Retina (tissue), 1 donor: ENCODE measurements at places on chromosomes 3 and 15.

GRCh38 chr3:169668072-169668956 lies 4.8 kb upstream of the MECOM start:
- peak; percentile 85 for DNase-seq

DNA sequence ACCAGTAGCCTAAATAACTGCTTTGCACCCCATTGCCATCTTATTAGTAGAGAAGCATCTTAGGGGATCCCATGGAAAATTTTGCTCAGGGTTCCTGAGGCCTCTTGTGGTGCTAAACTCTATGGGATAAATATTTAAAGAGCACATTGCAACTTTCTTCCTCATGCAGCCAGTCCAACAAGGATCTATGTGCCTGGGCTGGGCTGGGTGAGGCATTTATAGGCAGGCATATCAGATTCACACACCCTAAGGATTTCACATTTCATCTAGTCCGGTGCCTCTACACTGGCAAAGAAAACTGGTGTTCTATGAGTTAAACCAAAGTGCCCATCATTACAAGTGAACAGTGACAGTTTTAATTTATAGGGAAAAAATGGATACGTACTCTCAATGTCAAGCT lies 512.3 kb downstream of the EDEM1 start:
- DNase-seq = no peak

DNA sequence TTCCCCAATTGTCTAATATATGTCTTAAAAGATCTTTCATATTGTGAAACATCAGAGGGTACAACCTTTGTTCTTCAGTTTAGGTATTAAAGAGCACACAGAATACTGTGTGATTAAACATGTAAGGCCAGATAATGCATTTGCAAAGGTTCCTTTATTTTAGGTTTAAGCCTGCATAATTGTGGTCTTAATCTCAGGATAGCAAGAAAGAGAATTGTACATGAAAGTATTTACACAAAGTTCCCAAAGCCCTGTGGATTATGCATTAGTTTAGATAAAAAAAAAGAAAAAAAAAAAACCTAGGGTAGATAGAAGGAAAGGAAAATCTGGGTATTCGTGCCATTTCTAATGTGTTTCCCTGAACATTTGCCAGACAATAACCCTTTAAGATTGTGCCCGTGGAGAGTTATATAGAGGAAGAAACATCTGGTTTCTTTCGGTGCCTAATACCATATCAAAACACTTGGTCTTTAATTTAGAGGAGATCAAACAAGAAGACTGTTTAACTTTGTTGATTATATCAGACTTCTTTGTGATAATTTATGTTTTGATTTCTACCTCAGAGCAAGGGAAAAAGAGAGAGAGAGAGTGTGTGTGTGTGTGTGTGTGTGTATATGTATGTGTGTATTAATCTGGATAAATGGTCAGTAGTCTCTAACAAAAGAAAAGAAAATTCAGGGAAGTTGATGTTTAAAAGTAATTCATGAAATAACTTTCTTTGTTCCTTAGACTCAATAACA lies 139.6 kb upstream of the CGNL1 start:
- no peak for DNase-seq

DNA sequence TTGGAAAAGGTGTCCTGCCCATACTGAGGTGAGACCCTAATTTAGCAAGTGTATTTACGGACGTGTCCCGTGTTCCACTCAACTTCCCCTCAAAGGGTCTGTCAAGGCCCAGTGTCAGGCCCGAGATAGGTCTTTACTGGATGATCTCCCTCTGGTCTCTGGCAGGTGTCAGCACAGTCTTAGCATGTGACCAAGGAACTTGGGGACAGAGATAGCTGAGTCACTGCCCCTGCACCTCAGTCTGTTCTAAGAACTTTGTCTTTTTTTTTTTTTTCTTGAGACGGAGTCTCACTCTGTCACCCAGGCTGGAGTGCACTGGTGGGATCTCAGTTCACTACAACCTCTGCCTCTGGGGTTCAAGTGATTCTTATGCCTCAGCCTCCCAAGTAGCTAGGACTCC lies 32.1 kb upstream of the ALPK3 start:
- DNase-seq = no peak

DNA sequence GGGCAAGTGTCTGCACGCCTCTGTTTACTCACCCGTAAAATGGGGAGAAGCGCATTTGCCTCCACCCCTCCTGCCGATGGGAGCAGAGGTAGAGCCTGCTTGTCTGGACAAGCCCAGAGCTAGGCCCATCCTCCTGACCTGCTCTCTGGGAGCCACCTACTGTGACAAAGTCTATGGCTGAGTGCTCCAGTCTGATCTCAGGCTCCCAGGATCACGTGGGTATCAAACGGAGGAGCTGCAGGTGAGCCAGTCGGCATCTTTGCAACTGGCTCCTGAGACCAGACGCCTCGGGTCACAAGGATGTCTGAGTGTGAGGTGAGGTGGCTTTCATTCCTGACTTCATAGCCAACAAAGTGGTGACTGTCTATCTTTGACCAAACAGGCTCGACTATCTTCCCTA lies 2.1 kb upstream of the ALDH1A3 start:
- DNase-seq = no peak

DNA sequence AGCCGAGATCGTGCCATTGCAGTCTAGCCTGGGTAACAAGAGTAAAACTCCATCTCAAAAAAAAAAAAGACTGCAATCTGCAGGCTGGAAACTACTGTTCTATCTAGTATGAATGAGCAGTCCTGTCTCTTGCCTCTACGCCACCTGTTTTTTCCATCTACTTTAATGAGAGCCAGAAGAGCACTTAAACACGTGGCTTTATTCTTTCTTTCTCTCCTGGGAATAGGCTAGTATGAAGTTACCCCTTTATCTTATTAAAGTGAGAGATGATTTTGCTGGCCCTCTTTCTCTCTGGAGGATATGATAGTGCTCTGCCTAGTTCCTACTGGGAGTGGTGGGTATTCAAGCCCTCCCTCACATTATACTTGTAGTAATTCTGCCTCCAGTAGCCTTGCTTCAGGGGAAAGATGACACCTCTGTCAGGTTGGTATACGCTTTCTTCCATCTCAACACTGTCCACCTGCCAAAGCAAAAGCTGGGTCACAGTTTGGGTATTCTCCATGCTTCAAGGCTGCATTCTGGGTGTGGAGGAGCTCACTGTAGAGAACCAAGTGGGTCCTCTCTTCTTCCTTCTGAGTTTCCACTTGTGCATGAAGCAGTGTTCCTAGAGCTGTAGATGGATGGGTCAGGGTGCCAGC lies 17.8 kb downstream of the MAPKBP1 start:
- DNase-seq = no peak

- peak; percentile 9 for DNase-seq
Observed at GRCh38 chr3:152769523-152769922, 65.4 kb upstream of the P2RY1 start.

DNA sequence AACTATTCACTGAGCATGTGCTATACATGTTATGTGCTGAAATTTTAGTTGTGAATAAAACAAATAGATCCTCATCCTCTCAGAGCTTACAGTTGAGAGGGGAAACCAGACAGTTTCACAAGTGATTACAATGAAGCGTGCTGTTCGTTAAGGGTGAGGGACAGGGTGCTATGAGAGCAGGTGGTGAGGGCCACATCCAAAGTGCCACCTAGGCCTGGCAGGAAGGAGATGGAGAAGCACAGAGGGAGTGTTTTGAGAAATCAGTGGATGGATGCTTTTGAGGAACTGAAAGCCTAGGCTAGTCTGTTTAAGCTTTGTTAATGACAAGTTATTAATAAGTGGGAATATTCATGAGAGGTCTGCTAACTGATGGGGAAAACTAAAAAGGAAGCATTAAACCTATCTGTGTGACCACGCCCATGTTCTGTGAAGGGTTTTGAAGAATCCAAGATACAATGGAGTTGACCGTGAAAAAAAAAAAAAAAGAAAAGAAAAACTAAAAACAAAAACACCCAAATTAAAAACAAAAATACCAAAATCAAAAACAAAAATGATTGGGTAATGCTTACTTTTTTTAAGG lies 7.3 kb downstream of the MCTP2 start:
- DNase-seq = no peak

GRCh38 chr3:132652640-132653270 lies 6.9 kb downstream of the ACAD11 start:
- no peak for DNase-seq

DNA sequence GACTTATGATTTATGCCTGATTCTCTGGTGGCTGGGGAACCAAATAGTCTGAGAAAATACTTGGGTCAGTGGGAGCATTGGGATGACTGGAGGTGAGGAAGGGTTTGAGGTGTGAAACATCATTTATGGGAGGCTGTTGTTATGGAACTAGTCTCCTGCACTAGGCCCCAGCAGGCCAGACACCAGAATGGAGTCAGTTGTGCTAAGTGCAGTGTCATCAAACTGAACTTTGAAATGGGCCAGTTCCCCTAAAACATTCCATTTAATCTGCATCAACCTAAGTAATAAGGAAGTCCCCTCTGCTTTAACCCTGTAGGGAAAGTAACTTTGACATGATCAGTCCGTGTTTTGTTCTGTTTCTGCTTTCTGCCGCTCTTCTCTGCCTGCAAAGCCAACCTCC lies 44.9 kb upstream of the KLHL25 start:
- no peak for DNase-seq

- no peak for DNase-seq
Observed at GRCh38 chr15:44616974-44617373, 46.5 kb downstream of the SPG11 start.

GRCh38 chr3:32508711-32509110 lies 6.1 kb upstream of the CMTM6 start:
- no peak for DNase-seq

- DNase-seq = peak; percentile 63
Observed at GRCh38 chr15:99925661-99926461, 192.6 kb upstream of the LYSMD4 start.

GRCh38 chr3:134235577-134236076 lies 15.0 kb downstream of the RYK start:
- no peak for DNase-seq

DNA sequence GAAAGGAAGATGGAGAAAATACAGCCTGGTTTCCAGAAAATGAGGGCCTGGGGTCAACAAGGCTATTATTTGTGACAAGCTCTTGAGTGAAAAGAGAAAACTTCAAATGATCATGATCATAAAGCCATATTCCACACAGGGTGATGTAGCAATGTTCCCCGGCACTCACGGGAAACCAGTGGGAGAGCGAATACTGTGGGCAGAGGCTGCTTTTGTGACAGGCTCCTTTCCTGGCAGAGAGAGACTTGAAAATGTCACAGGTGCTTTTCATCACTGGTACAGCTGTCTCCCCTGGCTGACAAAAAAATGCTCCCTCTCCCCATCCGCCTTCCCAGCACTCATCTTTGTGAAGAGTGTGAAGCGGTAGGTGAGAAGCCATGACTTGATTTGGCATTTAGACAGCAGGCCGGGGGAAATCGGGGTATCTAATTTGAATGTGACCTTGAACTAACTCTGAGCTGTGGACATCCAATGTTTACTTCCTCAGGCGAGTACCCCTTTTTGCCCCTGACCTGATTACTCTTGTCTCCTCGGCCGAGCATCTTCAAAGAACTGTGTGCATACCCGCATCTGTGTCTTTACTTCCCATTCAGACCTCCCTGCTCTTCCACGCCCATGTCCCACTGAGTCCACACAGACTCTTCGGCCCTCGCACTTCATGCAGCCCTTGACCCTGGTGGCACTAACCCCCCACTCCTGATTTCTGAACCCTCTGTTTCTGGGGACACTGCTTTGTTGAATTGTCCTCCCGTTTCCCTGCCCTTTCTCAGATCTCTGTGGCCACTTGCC lies 23.2 kb downstream of the CA12 start:
- no peak for DNase-seq

GRCh38 chr3:165667676-165668075 lies 169.5 kb downstream of the BCHE start:
- no peak for DNase-seq

DNA sequence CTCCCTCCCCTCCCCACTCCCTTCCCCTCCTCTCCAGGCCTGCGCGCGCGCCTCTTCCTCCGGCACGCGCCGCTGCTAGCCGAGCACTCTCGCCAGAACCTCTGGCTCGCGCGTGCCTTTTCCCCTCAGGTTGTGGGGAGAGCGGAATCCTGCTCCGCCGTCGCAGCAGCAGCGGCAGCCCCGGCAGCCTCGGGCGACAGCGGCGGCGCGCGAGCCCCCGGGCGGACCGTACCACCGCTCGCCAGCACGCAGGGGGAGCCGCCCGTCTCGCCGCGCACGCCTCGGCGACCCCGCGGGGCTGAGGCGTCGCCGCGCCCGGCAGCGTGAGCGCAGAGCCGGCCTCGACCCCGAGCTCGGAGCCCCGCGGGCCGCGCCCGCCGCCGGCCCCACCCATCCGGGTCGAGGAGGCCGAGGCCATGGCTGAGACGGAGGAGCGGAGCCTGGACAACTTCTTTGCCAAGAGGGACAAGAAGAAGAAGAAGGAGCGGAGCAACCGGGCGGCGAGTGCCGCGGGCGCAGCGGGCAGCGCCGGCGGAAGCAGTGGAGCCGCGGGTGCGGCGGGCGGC lies at the start of gene CDV3:
Gene CDV3 (plus strand): TSS at position 58 of the 566 bp plus-strand sequence. CDS start 359 bp downstream, at position 417.
- no peak for DNase-seq

DNA sequence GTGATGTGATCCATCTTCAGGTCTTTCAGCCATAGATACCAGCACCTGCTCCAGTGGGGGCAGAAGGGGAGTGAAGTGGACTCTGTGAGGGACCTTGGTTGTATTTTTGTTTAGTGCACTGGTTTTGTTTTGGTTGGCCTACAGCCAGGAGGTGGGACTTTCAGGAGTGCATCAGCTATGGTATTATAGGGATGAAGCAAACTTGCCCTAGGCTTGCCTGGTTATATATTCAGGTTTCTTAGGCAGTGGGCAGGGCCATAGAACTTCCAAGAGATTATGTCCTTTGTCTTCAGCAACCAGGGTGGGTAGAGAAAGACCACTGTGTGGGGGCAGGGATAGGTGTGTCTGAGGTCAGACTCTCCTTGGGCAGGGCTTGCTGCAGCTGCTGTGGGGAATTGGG lies 337.3 kb upstream of the SGO1 start:
- DNase-seq = no peak

GRCh38 chr3:79111375-79112052 lies 656.3 kb downstream of the ROBO1 start:
- DNase-seq = no peak

DNA sequence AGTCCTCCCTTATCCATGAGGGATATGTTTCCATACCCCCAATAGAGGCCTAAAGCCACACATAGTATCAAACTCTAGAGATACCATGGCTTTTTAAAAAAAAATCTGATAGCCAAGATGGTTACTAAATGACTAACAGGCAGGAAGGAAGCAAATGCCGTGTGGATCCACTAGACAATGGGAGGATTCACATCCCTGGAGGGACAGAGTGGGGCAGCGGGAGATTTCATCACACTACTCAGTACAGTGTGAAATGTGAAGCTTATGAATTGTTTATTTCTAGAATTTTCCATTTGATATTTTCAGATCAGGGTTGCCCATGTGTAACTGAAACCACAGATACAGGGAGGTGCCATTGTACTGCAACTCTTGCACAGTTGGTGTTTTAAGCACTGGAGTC lies 826.6 kb downstream of the SQOR start:
- DNase-seq = no peak

DNA sequence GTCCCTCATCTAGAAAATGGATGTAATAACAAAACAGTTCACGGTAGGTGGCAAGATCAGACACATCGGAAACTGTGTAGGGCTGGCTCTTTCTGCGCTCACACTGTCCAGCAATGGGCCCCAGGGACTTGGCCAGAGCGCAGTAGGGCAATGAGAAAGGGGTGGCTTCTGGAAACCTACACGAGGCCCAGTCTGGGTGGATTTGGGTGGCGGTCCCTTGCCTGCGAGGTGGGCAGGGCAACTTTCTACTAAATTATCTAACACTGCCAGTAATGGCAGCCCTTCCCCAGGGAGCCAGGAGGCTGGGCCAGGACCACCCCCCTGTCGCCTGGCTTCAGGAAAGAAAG lies 2.1 kb upstream of the TNK2 start:
- DNase-seq = no peak

- no peak for DNase-seq
Observed at GRCh38 chr3:132623646-132624045, 26.6 kb downstream of the ACKR4 start.

GRCh38 chr3:51550080-51550819 lies 11.7 kb downstream of the RAD54L2 start:
- no peak for DNase-seq
